ENCODE measurements at places on chromosomes 6 and 20.

- no peak for DNase-seq
Observed at GRCh38 chr20:44203161-44203560, 7.4 kb downstream of the OSER1 start.

DNA sequence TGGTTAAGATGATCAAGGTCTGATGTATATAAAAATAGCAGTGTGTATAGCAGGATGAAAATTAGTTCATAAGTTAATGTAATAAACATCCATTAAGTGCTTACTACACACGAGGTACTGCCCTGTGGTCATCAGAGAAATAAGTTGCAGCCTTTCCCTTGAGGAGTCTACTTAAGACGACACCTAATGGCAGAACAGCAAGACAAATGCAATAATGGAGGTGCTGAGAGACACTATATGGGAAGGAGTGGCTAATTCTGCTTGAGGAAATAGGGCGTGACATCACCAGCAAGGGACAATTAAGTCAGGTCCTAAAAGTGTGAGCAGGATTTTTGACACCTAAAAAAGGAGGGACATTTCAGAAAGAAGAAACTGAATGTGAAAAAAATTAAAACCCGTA is 75.2 kb downstream of the BACH2 start:
- no peak for DNase-seq

DNA sequence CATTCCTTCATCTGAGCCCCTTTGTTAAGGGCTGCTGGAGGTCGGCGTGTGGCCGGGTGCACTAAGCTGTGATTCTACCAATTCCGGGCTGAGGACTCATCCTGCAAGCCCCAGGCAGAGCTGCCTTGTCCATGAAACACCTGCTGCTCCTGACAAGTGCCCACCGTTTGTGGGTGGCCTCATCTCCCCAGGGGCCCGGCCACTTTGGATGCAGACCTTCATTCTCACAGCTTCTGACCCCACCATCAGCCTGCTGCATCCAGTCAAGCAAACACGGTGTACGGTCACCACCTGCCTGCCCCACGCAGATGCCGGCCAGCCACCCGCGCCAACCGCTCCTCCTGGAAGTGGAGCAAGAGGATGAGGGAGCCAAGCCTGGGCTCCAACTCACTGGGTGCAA is 382.7 kb downstream of the THBS2 start:
- DNase-seq, result no peak

DNA sequence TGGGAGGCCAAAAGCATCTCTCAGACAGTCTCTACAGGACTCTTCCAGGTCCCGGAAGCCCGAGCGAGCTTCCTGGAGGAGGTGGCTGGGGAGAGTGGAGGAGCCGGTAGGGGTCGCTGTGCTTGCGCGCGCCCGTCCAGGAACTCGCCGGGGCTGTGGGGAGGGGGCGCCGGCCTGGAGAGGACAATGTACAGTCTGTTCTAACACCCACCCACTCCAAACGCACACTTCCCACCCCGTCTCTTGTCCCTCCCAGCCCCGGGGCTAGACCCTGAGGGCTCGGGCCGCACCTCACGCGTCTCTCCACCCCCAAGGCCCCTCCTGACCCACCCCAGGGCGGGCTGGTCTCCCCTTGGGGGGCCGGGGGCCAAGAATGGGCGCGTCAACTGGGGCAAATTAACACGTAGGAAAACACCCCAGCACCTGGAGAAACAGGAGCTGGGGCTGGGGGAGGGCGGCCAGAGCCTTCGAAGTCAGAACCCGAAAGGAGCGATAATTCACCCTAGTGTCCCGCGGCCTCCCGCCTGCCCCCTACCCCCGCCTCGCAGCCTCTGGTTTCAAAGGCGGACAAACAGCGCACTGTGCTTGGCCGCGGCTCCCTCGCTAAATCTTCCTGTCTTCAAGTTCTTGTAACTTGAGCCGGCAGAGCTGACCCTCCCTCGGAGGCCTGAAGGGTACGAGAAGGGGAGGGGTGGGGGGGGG is 103.2 kb upstream of the FOXP4 start:
- DNase-seq, result no peak

GRCh38 chr6:26554697-26555504 is 16.7 kb downstream of the HMGN4 start:
- no peak for DNase-seq

GRCh38 chr6:39295611-39296011 is 18.6 kb downstream of the KCNK17 start:
- DNase-seq, result no peak

DNA sequence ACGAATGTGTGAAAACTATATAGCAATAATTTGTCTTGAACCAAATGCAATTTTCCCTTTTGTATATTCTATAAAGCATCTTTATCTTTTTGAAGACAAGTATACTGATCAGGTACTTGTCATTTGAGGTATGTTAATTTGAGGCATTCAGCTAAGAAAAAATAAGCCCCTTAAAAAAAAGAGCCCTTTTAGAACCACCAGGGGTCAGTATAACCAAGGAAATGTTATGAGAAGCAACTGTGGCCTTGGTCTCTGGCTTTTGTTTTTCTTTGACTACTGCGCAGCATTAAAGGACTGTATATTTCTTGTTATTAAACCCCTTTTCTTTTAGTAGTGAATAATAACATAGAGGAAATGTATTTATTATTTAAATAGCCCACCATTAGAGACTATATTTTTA is 43.1 kb downstream of the CD109 start:
- no peak for DNase-seq

DNA sequence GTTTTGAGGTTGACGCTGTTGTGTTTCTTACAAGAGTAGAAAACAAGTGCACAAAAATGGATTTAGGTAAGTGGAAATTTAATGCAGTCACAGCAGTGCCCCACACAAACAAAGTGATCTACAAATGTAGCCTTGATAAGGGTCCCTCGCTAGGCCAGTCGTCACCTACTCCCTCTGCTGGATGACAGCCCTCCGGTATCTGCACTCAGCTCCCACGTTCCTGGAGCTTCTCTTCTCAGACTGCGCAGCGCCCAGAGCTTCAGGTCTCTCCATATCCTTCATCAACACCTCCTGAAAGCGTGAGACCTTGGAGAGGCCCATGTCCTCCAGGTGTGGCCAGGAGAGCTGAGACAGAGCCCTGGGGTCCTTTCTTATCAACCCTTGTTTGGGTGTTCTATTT is 58.3 kb upstream of the MAP3K4 start:
- DNase-seq, result no peak

- DNase-seq, result no peak
Observed at GRCh38 chr6:159080217-159080976, 35.6 kb upstream of the TAGAP start.

DNA sequence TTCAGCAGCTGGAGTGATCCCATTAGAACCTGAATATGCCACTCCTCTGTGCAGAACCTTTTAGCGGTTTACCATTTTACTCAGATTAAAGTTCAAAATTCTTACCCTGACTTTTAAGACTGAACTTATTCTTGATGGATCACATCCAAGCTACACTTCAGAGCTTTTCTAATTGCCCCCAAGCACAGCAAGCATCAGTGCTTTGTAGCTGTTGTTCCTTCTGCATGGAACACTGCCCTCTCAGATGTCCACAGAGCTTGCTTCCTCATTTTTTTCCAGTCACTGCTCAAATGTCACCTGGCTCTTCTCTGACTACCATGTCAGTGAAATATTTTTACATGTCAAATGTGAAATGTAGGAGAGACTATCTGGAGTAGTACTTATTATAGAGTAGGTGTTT is 1.6 kb upstream of the SLC35B3 start:
- DNase-seq, result no peak

DNA sequence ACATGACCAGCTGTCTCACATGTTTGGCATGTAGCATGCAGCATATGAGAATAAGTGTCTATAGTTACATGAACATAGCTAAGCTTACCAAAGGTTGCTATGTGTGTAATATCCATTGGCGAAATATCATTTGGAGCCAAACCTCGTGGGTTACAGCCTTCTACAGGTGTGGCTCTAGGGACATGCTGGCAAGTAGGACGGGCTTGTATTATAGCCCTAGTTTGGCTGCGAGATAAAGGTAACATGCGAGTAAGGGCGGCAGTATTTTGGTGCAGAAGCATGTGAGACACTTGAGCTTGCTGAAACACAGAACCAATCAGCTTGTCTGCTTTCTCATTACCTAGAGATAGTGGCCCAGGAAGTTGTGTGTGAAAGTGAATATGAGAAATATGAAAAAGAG is 6.5 kb upstream of the ABHD12 start:
- no peak for DNase-seq

GRCh38 chr6:132198896-132199295 is 202.4 kb downstream of the MOXD1 start:
- no peak for DNase-seq

DNA sequence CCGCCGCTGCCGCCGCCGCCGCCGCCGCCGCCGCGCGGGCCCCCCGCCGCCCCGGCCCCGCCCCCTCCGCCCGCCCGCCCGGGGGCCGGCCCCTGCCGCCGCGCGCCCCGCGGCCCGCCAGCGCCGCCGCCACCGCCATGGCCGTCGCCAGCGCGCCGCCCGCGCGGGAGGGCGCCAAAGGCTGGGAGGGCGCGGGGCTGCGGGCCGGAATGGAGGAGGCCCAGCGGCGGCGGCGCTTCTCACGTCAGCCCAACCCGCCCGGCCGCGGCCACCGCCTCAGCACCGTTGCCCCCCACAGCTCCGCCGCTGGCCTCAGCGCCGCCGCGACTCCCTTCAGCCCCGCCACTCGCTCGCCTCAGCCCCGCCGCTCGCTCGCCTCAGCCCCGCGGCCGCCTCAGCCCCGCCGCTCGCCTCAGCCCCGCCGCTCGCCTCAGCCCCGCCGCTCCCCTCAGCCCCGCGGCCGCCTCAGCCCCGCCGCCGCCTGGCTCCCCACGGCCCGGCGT is 258 bp downstream of the PHF10 start:
- no peak for DNase-seq

DNA sequence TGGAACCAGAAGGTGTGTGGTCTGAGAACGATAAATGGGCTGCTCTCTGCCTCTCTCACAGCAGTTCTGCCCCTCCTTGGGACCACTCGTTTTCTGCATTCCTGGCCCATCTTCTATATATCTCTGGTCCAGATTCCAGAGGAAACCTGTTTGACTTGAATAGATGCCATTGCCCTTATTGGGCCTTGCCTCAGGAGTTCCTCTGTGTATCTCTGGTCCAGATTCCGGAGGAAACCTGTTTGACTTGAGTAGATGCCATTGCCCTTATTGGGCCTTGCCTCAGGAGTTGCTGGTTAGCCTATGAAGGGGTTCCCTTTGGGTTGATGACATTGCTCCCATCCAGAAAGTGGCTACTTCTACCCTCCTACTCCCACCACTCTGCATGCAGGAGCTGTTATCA is 189.4 kb downstream of the SLC16A10 start:
- DNase-seq, result no peak
